ENCODE measurements at places on chromosomes 7 and 10.
A peak's percentile ranks its signal among the peaks of the same experiment; 100 is the strongest.

GRCh38 chr7:90648834-90649233 lies 52.7 kb downstream of the CDK14 start:
- DNase-seq, result no peak

GRCh38 chr10:127983344-127984100 lies 76.6 kb downstream of the PTPRE start:
- no peak for DNase-seq

- DNase-seq, result no peak
Observed at GRCh38 chr10:132100556-132101349, 35.0 kb downstream of the JAKMIP3 start.

DNA sequence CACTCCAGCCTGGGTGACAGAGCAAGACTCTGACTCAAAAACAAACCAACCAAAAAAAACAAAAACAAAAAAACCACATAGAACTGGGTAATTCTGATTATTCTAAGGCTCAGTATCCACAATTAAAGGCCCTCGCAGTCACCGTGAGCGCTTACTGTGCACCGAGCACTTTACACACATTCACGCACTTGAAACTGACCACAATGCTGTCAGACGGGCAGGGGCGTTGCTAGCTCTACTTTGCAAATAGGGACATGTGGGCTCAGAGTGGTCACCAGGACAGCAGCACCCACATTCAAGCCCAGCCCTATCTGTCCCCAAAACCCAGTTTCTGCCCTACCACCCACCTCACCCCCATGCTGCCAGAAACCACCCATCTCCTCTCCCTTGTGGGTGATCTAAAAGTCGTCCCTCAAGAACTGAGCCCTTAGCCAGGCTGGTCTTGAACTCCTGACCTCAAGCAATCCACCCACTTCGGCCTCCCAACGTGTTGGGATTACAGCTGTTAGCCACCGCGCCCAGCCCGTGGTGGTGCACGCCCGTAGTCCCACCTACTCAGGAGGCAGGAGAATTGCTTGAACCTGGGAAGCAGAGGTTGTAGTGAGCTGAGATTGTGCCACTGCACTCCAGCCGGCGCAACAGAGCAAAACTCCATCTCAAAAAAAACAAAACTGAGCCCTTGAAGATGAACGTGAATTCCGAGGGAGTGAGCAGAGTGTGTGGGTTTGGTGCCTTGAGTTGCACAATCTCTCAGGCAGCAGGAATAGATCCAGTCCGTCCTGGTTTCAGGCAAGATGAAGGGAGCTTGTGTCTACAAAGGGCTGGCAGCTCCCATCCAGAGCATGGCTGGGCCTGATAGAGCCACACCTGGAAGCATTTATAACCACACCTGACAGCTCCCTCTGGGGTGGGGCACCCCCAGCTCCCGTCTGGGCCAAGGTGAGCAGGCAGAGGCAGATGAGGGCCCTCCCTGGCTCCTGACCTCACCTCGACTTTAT lies 5.4 kb upstream of the HSPB1 start:
- DNase-seq, result no peak

DNA sequence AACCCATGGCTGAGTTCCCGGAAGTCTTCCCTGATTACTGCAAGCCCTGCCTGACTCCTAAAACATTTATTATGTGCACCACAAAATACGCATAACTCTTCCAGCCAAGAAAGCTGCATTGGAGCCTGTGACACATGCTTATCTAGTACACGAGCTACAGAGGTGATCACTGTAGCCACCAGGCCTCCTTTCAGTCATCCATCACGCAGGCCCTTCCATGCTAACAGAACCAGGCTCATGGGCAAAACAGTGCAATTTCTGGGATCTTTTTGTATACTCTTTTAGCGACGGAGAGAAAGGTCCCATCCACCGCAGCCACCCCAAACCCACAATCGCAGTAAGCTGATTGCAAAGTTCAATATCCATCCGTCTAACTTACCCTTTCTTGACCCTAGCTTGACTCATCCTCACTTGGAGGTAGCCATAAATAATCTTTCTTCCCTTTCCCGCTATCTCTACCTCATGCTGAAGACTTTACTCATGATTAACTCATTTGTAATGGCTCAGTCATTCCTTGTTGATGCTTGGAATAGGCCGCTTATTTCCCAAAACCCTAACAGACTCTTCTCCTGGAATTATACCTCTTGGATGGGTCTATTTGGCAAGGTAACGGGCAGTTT lies 1203.5 kb downstream of the TYW1 start:
- DNase-seq, result no peak

DNA sequence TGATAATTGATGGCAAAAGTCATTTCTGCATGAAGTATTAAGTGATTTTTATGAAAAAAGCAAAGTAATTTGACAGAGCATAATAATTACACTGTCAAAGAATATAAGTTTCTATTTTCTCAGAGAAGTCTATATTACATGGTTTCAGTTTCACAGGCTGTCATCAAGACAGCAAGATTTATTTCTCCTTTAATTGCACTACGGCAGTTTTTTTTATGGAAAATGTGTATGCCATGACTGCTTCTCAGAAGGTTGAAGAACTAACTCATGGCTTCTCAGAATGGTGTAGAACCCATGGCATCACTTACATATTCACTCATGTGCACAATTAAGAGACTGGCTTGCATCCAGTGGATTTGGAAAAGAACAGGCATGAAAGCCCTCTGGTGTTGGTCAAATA lies 870.3 kb upstream of the SORCS1 start:
- no peak for DNase-seq

GRCh38 chr7:34059136-34059828 lies 153.9 kb downstream of the BMPER start:
- DNase-seq, result peak; percentile 5

DNA sequence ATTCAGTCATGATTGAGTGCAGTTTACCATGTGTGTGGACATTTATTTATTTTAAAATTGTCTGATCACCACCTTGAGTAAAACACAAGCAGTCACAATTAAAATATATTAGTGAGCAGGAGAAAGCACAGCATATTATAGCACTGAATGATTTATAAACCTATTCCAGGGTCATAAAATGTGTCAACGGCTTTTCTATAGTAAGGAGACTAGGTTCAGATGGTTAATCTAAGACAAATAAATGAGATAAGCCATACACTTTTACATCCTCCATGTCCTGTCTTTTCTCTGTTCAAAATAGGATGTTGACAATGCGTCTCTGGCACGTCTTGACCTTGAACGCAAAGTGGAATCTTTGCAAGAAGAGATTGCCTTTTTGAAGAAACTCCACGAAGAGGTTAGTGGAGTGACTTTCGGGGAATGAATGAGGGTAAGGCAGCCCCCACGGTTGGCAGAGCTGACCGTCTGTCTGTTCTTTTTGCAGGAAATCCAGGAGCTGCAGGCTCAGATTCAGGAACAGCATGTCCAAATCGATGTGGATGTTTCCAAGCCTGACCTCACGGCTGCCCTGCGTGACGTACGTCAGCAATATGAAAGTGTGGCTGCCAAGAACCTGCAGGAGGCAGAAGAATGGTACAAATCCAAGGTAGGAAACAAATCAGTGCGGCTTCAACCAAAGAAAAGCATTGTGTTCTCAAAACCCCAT lies 5.4 kb downstream of the VIM start:
- no peak for DNase-seq

DNA sequence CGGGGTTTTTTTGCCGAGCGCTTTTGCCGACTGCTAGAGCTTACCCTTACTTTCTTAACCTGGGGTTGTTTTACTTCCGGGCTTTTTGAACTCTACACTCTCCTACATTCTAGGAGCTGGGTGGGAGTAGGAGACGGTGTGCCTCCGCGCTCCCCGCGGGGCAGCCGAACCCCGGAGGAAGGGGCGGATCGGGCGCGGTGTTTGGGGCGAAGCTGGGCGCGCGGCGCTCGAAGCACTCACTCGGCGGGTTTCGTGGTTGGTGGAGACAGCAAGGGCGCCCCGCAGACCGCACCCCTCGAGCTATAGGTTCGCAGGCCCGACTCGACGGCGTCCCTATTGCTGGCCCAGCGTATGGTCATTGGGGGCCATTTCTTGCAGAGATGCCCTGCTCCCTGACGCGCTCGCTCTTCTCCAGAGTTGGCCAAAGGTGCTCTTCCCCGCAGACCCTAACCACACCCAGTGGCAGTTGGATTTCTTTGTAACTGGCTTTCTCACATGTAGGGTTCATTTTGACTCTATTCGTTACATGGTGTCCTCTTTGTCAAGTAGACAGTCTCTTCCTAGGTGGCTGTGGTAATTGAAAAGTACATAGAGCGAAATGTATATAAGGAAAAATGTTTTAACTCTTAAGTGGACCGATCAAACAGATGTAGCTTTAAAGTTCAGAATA lies 364 bp downstream of the ZNF518A start:
- no peak for DNase-seq

DNA sequence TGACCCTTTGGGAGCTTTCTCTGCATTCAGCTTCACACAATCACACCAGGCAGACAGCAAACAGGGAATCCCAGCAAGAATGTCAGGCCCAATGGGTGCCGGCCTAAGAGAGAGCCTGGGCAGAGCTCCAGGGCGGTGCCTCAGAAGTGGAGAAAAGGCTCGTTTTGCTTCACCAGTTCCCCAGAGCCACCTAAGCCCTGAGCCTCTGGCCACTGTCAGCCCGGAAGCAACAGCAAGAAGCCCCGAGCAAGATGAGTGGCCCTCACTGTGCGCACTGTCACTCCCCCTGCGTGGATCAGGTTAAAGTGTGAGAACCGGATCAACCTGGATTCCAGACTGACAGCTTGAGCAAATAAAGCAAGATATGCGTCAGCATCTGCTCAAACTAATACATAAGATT lies 14.7 kb downstream of the CNPY1 start:
- DNase-seq, result no peak
